ENCODE measurements at places on chromosomes 13 and 19.

DNA sequence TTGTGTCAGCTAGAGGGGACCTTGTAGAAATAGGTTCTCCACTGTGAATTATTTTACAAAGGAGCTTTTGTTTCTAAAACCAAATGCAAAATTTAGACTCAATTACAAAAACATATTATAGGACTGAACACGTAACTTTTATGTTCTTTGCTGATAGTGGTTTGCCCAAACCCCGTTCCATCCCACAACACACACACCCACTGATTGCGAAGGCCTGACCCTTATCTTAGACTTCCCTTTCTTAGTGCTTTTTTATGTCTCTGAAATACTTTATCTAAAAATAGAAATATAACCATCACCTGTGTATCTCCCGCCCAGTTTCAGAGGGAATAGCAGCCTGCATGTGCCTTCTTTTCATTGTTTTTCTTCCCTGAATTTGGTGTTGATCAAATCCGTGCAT, 13.0 kb downstream of the CCNA1 start:
- no peak for DNase-seq

- DNase-seq = no peak
Observed at GRCh38 chr13:93559718-93560117, 333.1 kb downstream of the GPC6 start.

DNA sequence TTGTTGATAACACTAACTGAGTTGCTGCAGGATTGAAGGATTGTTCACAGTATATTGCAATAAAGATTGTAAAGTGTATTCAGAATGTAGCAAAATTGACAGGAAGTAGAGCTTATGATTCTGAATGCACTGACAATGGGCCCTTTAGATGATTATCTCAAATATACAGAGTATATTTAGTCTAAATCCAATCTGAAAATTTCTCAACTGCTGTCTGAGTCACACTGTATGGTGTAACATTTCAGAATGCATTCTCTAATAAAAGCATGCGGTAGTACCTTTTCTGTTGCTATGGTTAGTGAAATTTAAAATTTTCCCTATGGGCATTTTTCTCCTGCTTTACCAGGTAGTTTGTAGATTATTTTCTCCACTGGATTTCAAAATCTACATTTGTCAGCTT, 365.2 kb downstream of the PCDH17 start:
- no peak for DNase-seq

DNA sequence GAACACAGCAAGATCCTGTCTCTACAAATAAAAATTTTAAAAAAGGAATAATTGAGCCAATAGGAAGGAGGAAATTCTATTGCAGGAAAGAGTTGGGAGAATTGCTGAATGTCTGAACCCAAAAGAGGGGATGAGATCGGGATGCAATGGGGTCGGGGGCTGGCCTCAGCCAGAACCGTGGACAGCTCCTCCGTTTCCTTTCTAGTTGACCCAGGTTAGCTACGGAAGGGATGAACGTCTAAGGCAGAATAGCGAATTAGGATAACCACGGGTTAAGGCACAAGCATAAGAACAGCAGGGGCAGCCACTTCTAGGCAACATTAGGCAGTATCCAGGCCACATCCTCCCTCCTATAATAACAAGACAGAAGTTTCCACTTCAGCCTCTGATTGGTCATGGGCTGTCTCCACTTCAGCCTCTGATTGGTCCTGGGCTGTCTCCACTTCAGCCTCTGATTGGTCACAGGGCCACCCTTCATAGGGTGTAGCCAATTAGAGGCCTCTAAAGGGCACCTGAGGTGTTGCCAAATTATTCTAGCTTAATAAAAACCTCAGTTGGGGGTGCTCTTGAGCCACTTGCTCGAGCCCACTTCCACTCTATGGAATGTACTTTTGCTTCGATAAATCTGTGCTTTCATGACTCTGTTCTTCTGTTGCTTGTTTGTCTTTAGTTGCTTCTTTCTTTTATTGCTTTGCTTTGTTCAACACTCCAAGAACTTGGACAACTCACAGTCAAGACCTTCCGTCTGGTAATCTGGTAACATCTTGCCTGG, 24.9 kb upstream of the TPM4 start:
- DNase-seq = no peak

- DNase-seq = no peak
Observed at GRCh38 chr13:20754009-20754408, 19.8 kb downstream of the EEF1AKMT1 start.

DNA sequence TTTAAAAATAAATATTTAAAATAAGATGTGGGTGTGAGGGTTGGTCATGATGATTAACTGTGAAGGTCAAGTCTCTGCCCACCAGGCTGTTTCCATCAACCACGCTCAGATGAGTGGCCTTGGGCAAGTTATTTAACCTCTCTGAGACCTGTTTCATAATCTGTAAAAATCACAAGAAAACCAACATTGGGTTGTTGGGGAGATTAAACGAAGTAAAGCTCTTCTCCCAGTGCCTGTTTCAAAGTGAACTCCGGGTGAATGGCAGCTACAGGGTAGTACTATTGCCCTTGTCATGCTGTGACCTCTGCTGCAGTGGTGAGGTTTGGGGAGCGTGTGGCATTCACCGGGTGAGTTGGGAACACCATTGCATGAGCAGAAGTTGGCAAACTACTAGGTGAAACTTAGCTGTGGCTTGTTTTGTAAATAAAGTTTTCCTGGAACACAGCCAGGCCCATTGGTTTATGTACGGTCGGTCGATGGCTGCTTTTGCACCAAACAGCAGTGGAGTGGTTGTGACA, 153.2 kb downstream of the USP12 start:
- DNase-seq = no peak

GRCh38 chr13:73731564-73731963, 402.6 kb downstream of the KLF12 start:
- DNase-seq = no peak

- DNase-seq = no peak
Observed at GRCh38 chr19:38183251-38183897, 40.6 kb downstream of the DPF1 start.

GRCh38 chr19:3359015-3359918, 7.1 kb upstream of the NFIC start:
- no peak for DNase-seq

- DNase-seq = no peak
Observed at GRCh38 chr19:30393046-30393445, 20.9 kb downstream of the ZNF536 start.
